ENCODE measurements at places on chromosomes 7 and 10. TPM values are rescaled to one million over a fixed set of nuclear protein-coding genes. Genes with fewer than 3 reads are reported as not detected.

Gene TTYH3
- 223 TPM for total RNA-seq

Gene SYT15
- total RNA-seq: not detected

Gene TAS2R3
- not detected for total RNA-seq

- no peak for DNase-seq
These were observed 473.3 kb upstream of the NRP1 start for GRCh38 chr10:33807531-33808359.

GRCh38 chr7:93861325-93861949, 29.1 kb downstream of the TFPI2 start:
- no peak for DNase-seq

DNA sequence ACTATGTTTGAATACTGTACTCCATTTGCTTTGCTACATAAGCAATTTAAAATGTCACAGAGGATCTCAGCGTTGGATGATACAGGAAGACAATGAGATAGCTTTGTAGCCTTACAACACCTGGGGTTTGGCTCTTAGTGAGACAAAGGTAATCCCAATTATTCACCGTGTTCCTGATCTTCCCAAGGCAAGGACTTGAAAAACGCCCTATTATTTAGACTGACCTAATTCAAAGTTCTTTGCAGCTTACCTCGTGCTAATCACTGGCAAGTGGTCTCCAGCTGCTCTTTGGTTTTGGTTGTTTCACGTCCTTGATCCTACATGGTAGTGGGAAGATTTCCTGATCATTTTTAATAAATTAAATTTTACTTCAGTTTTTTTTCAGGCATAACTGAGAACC, 23.0 kb upstream of the C7orf33 start:
- DNase-seq: no peak
